Right atrium auricular region (tissue), 2 donors: ENCODE measurements at places on chromosomes 6 and 20. TPM values are rescaled to one million over a fixed set of nuclear protein-coding genes. Genes with fewer than 3 reads are reported as not detected.

The PLN gene
- total RNA-seq, result 560 TPM

The SLC17A2 gene
- total RNA-seq, result not detected

DNA sequence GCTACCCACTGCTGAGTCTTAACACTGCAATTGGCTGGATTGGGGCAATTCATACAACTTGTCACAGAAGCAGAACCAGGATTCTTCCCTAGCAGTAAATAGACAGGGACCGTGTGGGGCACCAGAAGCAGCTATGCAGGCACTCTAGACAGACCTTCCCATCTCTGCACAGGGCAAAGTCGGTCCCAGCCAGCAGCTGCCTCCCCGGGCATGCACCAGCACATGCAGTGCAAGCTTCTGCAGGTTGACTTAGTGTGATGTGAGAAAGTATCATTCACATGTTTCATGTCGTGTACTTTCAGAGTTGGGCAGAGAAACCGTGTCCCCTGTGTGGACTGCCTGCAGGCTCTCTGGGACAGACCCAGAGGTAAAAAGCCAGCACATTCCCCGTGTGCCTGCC, 98.0 kb upstream of the FOXA2 start:
- DNase-seq, result peak; percentile 26

DNA sequence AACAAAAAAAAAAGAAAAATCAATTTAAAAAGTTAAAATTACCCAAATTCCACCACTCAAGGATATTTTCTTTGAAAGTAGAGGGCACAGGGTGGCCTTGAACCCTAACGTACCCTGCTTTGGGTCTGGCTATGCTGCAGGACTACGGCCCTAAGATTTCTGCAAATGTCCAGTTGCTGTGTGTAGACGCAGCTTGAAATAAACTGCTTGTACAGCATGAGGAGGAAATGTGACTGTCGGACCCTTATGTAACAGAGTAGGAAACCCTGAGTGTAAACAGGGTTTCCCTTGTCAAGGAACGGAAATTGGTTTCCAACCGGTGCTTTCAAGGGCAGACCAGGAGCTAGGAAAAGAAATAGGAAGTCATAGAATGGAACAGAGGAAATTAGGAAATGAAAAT, 60.7 kb upstream of the SHLD1 start:
- DNase-seq, result no peak

- no peak for DNase-seq
Measured at GRCh38 chr6:88238065-88238464, 71.9 kb upstream of the CNR1 start.
